ENCODE measurements at places on chromosomes 4 and X.

DNA sequence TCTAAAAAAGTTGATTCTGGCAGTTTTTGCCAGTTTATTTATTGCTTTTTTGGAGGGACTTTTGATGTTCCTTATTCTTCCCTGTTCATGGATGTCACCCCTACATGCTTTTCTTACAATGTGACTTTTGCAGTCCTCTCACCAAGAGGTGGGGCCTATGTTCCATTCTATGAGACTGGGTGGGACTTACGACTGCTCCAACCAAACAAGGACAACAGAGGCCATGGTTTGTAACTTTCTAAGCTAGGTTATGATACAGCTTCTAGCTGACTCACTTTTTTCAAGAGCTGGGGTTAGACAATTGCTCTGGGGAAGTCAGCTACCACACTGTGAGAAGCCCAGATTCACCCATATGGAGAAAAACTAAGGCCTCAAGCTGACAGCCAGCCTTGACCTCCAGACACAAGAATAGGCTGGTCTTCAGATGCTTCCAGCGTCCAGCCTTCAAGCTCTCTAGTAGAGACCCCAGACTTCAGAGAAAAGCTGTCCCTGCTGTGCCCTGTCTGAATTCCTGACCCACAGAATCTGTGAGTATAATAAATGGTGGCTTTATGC, 39.5 kb downstream of the ENOPH1 start:
- DNase-seq: no peak

DNA sequence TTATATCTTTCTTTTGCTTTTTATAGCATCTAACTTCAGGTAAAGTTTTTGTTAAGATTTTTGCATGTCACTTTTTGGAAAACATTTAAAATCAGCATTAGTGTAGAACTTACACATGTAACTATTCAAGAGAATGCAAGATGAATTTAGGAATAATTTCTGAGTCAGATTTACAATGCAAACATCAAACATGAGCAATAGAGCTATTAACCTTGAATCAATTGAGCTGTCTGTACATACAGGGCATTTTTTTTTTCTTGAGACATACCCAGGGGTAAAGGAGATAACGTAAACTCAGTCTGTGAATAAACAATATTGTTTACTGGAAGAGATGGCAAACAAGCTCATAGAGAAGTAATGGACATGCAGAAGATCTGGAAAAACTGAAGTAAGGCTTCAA, 311.5 kb downstream of the IL1RAPL2 start:
- no peak for DNase-seq

GRCh38 chrX:46628460-46629371, 55.2 kb downstream of the CHST7 start:
- DNase-seq: no peak

GRCh38 chrX:10747975-10748374, 127.6 kb upstream of the MID1 start:
- DNase-seq: no peak

DNA sequence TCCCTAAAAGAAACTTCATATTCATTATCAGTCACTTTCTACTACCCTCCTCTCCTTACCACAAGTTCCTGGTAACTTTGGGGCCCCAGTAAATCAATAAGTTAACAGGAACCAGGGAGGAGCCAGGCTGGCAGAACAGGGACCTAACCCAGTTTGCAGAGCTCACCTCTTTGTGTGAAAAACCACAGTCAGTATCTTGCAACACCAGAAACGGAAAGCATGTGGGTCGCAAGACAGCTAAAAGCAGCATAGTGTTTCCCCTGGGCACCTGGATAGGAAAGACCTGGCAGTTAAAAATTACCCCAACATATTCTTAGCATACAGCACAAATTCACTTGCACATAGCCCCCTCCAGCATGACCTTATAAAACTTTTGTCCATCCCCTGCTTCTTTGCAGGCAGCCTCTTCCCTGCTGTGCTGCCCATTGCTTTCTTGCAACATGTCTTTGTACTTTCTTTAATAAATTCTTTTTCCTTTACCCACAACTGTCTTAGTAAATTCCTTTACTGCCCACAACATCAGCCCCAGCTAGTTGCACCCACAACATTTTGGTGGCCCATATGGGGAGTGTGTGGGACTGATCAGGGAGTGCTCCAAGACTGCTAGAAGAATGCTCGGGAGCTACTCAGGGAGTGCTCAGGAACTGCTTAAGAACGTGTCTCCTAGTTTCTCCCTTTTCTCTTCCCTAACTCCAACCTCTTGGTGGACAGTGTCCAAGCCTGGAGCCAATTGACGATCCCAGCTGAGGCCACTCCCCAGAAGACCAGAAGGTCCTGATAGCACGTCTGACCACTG, 83.4 kb downstream of the MSN start:
- DNase-seq: no peak

GRCh38 chrX:107924136-107924746, 57.9 kb downstream of the TEX13B start:
- no peak for DNase-seq

GRCh38 chr4:165096776-165097175, 15.9 kb downstream of the TMEM192 start:
- no peak for DNase-seq

GRCh38 chr4:181431006-181431405, 812.2 kb upstream of the TENM3 start:
- DNase-seq: no peak

DNA sequence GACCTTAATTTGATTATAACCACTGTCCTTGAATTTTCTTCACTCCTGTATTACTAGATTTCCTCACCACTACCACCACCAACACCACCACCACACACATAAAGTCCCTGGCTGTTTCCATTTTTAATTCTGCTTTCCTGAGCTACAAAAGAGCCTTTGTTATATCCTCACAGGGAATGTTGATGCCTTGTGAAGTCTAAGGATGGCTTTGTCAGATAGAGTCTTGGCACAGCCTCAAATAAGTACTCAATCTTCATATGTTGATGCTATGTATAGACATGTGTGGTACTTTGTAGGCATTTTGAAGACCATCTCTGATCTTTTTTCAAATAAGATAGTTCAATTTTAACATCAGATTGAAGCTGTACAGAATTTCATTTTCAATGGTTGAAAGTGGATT, 1016.7 kb upstream of the LCORL start:
- DNase-seq: no peak

GRCh38 chr4:135670548-135670947, 1469.0 kb upstream of the PABPC4L start:
- DNase-seq: no peak

DNA sequence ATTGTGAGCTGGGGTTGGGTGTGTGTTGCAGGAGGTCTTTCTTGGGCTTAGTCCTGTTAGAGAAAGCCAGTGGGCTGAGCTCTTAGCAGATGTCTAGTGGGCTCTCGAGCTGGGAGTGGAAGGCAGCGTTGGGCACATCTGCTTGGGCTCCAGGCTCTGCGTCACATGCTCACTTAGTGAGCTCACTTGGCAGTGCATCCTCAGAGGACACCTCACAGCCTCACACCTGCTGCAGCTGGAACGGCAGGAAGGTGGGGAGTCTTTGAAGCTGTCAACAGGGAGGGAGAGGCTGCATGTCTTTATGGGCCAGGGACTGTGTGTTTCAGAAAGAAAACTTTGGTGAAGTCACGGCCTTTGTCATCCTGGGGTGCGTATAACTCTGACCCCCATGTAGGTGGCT, 82.2 kb downstream of the PSAPL1 start:
- no peak for DNase-seq

- DNase-seq: no peak
Measured at GRCh38 chrX:74297766-74298165, 6.2 kb upstream of the ZCCHC13 start.

DNA sequence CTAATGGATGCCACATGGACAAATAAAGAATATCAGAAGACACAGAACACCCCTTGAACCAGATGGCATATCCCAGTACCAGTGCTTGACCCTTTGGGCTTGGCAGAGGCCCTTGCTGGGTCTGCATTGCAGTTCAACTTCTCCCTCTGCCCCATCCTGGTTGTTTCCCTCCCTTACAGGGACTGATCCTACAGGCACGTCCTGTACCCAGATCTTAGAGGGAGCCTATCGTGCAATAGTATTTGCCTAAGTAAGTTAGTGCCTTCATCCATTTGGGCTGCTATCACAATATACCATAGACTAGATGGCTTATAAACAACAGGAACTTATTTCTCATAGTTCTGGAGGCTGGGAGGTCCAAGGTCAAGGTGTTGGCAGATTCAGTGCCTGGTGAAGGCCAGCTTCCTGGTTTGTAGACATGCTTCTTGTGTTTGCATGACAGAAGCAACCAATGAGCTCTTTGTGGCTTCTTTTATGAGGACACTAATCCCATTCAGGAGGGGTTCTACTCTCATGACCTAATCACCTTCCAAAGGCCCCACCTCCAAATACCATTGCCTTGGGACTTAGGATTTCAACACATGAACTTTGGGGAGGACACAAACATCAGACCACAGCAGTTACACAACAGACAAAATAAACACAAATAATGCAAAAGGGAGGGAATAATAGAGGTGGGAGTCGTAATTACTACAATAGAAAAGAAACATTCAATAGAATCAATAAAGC, 146.5 kb upstream of the MSX1 start:
- no peak for DNase-seq

GRCh38 chr4:147863808-147864472, 132.1 kb downstream of the ARHGAP10 start:
- no peak for DNase-seq
